ENCODE measurements at places on chromosomes 1 and 21. TPM values are rescaled to one million over a fixed set of nuclear protein-coding genes. Genes with fewer than 3 reads are reported as not detected.
A peak's percentile ranks its signal among the peaks of the same experiment; 100 is the strongest.

The SELENBP1 gene
- not detected for total RNA-seq

The PMVK gene
- 7.4 TPM for total RNA-seq

The PROK1 gene
- total RNA-seq, result not detected

The ESPN gene
- 3.9 TPM for total RNA-seq

The PADI3 gene
- not detected for total RNA-seq

The SPATA45 gene
- not detected for total RNA-seq

The UBASH3A gene
- total RNA-seq, result 60.8 TPM

The ANKRD65 gene
- not detected for total RNA-seq

The COG2 gene
- total RNA-seq, result 21.4 TPM

The COX20 gene
- 16.8 TPM for total RNA-seq

The CCDC17 gene
- total RNA-seq, result 2.1 TPM

The CELSR2 gene
- total RNA-seq, result 3.6 TPM

GRCh38 chr1:185936641-185937040 lies 202.4 kb downstream of the HMCN1 start:
- DNase-seq, result no peak

- no peak for DNase-seq
These were observed 43.2 kb upstream of the ADGRL2 start for GRCh38 chr1:81757398-81758020.

- DNase-seq, result peak; percentile 66
These were observed 52.4 kb upstream of the GPR157 start for GRCh38 chr1:9181176-9181906.

GRCh38 chr21:35227786-35228185 lies 178.7 kb upstream of the RUNX1 start:
- no peak for DNase-seq

GRCh38 chr1:47224676-47225399 lies 7.2 kb downstream of the TAL1 start:
- no peak for DNase-seq

DNA sequence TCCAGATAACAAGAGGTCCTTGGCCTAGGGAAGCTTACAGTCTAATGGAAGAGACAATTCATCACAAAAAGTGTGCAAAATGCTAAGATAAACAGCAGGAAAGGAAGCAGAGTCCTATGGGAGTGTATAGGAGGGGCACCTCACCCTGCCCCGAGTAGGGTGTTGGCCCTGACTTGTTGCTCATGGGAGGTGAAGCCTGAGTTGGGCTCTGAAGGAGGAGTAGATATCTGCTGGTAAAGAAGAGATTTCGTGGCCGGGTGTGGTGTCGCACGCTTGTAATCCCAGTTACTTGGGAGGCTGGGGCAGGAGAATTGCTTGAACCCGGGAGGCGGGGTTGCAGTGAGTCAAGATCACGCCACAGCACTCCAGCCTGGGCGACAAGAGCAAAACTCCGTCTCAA lies 18.6 kb upstream of the GPR37L1 start:
- DNase-seq, result no peak

DNA sequence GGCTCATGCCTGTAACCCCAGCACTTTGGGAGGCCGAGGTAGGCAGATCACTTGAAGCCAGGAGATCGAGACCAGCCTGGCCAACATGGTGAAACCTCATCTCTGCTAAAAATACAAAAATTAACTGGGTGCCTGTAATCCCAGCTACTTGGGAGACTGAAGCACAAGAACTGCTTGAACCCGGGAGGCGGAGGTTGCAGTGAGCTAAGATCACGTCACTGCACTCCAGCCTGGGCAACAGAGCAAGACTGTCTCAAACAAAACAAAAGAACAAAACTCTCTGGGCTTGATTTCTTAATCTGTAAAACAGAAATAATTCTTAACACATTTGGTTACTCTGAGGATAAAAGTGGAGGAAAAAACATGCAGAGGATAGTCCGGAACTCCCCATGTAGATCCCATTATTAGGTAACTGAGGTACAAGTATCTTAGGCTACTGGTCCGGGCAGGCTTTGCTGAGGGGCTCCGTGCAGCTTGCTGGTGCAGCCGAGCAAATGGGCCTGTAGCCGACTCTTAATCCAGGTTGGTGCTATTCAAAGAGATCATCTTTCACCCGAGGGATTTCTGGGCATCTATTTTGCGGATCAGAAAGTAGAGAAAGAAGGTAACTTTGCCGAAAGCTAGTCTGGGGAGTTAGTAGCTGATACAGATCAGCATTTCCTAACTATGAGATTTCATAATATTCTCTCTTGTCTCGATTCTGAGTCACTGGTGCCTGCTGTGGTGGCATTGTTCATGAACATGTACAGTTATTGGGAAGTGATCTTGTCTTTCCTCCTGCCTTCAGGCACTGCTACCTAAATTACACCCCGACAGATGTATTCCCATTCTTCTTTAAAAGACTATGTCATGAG lies 56.8 kb downstream of the NFIA start:
- peak; percentile 14 for DNase-seq

DNA sequence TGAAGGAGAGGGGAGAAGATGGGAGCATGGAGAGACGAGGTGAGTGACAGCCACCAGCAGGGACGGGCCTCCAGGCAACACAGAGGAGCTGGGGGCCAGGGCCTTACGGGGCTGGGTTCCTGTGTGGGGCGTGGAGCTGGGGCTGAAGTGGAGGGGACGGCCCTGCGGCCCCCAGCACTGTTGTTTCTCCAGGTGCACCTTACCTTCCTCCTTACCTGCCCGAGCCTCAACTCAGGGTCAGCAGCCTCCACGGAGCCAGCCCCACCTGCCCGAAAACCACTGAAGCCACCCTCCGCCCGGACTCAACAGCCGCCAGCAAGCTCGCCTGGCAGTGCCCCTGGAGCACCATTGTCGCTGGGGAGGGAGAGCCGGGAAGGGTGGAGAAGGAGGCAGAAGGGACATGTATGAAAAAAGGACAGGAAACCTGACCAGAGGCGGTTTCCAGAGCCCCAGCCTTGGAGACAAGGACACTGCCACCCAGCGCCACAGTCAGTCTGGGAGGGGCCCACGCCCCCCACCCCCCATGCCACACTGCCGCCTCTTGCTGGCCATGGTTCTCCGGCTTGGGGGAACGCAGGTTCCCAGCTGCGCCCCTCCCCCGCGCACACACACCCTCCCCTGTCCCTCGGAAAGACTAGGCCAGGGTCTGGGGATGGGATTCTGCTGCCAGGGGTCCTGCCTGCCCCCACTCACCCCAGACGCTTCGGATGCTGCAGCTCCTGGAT lies 10.6 kb downstream of the PLA2G2F start:
- DNase-seq, result no peak

DNA sequence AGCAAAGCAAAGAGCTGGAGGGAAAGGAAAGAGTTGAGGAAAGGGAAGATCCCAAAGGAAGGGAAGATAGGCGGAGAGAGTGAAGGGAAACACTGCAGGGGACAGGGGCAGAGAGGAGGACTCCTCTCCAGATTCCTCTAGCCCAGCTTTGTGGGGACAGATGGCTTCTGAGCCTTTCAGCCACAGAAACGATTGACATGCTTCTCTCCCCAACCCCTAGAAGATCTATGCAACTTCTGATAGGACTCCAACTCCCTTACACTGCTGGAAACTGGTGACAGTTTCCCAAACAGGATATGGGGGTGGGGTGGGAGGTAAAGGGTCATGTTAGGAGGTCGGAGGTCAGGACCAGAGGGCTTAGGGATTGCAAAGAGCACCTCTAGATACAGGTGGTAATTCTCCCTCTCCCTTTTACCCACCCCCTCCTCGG lies 6.5 kb downstream of the MEX3A start:
- DNase-seq, result no peak

GRCh38 chr21:34973685-34974084 lies 75.4 kb downstream of the RUNX1 start:
- no peak for DNase-seq

- no peak for DNase-seq
These were observed 183.0 kb upstream of the RAB4A start for GRCh38 chr1:229087906-229088305.

DNA sequence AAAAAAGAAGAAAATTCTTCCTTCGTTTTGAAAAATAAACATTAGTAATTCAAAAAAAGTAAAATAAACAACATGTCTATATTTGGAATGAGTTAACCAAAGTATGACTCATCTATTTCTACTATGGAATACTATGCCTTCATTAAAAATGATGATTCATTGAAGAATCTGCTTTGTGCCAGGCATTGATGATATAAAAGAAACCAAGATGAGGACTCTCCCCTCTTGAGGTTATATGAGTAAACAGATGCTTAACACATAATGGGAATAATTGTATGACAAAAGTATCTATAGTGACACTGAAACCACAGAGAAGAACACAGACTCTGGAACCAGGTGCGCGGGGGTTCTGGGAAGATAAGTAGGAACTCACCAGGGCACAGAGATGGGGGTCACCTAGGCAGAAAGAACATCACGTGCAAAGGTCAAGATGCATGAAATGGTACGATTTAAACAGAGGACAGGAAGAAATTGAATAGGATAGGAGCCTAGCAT lies 18.8 kb downstream of the ELF3 start:
- DNase-seq, result no peak

DNA sequence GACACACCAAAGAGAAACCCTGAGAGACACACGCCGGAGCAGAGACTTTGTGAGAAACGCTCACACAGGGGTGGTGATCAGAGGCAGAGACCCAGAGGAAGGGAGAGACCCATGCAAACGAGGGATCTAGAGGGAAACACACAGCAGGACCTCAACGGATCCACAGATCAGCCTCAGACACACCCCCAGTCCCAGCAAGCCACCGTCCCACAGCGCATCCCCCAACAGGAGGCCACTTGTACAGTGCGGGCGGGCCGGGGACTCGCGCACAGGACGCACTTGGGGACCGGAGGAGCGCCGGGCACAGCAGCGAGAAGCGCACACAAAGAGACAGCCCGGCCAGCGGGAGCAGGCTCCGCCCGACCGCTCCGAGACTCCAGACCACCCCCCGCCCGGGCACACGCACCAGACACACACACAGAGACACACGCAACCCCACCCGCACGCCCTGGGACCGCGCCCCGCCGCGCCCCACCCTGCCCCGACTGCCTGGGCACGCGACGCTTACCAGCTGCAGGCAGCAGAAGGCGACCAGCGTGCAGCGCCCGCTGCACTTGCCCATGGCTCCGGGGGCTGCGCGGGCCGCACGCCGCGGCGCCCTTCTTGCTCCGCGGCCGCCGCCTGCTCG lies 587 bp downstream of the NKAIN1 start:
- no peak for DNase-seq

GRCh38 chr1:111302374-111302773 lies 11.7 kb downstream of the CHIA start:
- no peak for DNase-seq

- no peak for DNase-seq
These were observed 19.2 kb downstream of the AGPAT3 start for GRCh38 chr21:43884012-43884860.

DNA sequence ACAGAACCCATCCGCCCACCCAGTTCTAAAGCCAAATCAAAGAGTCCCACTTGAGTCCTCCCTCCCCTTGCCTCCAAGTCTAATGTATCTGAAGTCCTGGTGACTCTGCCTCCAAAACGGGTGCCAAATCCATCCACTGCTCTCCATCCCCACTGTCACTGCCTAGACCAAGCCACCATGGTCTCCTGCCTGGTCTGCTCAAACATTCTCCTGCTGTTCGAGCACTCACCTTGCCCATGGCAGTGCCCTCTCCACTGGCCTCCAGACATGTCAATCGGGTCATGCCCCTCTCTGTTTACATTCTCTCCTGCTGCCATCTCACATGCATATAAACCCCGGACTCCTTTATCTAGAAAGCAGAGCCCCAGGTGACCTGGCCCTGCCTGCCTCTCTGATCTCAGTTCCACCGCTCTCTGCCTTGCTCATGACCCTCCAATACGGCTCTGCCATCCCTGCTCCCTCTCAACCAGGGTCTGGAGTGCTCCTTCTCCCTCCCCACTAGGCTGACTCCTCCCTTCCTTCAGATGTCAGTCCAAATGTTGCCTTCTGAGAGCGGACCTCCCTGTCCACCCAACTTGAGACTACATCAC lies 32.1 kb upstream of the MX1 start:
- no peak for DNase-seq

GRCh38 chr1:116514708-116515525 lies 55.9 kb downstream of the CD58 start:
- DNase-seq, result peak; percentile 62

DNA sequence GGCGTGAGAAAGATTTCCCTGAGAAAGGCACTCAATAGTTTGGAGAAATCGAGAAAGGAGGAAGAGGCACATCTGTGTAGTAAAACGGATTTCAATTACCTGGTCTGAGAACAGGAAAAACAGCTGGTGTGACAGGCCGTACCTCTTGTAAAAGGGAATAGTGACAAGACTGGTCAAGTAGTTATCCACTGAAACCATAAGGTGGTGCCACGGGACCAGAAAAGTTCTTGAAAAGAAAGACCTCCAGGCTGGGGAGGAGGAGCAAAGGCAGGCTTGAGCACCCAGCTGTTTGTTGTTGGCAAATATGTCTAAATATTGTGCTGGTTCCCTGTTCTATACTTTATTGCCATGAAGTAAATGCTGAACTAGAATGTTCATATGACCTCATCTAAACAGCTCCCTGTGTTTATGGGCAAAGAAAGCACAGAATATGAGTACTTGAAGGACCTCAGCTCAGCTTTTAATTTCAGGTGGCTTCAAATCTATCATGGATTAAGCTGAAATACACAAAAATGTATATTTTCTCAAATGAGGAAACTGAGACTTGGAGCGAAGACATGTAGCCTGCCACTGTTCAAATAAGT lies 4.0 kb downstream of the HAO2 start:
- no peak for DNase-seq

- DNase-seq, result no peak
These were observed 19.7 kb upstream of the ALDH9A1 start for GRCh38 chr1:165717918-165718515.

DNA sequence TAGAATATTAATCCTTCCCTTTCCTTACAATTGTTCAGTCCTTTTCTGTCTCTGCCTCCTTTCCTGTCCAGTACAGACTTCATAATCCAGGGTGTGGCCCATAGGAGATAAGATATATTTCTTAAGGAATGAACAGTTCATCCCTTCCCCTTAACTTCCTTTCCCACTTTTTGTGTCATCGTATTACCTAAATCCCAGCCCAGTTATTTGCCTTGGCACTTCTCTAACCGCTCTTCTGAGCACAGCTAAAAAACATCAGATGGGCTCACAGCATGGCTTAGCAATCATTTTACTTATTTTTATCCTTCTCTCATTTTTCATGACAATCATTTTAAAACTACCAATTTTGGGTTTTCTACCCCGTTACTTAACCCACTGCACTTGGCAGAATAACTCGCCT lies 39.6 kb downstream of the F3 start:
- DNase-seq, result no peak
